ENCODE measurements at places on chromosomes 12 and 14.

DNA sequence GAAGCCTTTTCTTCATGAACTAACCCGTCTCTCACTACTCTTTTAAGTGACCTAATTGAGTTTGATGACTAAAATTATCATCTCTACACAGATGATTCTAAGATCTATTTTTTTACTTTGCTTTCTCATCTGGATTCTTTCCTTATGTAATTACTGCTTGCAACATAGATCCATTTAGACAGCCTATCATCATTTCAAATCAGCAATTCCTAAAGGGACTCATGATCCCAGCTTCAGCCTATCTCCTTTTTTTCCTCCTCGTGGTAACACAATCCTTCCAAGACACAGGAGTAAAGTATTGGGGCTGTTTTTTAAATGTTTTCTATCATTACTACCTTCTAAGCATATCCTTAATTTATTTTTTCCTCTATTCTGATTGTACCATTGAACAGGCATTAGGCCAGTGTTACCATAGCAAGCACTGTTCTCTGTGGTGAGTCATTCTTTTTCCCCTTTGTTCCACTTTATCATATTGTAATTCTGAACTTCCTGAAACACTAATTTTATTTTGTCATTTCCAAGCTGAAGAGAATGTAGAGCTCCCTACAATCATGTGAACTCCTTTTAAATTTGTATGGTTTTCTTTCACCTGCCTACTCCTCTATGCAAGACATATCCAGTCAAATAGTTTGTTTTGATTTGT is 190.4 kb upstream of the FAR2 start:
- no peak for DNase-seq

DNA sequence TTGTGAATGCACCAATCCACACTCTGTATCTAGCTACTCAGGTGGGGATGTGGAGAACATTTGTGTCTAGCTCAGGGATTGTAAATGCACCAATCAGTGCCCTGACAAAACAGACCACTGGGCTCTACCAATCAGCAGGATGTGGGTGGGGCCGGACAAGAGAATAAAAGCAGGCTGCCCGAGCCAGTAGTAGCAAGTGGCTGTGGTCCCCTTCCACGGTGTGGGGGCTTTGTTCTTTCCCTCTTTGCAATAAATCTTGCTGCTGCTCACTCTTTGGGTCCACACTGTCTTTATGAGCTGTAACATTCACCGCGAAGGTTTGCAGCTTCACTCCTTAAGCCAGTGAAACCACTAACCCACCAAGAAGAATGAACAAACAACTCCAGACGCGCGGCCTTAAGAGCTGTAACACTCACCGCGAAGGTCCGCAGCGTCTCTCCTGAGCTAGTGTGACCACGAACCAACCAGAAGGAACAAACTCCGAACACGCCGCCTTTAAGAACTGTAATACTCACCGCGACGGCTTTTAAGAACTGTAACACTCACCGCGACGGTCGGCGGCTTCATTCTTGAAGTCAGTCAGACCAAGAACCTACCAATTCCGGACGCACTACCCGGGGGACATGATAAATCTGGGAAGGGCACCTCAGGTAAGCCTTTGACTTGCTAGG is 4.6 kb upstream of the LDHB start:
- no peak for DNase-seq

GRCh38 chr14:36717363-36717762 is 55.7 kb downstream of the PAX9 start:
- DNase-seq, result no peak

DNA sequence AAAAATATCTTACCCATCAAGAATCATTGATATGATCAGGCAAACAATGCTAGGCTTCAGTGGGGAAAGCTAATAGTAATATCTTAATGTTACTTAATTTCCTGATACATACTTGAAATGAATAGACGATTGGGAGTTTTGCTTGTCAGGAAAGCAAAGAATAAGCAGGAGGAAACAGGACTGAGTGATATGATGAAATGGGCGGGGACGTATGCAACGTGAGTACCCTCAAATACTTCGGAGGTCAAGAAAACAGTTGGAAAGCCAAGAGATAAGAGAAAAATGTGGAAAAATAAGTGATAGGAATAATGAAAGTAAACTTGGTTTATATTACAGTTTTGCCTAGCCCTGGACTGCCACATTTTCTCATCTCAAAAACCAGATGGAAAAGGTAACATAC is 49.2 kb downstream of the METTL25 start:
- no peak for DNase-seq

- no peak for DNase-seq
Measured at GRCh38 chr14:102043251-102044025, 43.4 kb downstream of the HSP90AA1 start.

DNA sequence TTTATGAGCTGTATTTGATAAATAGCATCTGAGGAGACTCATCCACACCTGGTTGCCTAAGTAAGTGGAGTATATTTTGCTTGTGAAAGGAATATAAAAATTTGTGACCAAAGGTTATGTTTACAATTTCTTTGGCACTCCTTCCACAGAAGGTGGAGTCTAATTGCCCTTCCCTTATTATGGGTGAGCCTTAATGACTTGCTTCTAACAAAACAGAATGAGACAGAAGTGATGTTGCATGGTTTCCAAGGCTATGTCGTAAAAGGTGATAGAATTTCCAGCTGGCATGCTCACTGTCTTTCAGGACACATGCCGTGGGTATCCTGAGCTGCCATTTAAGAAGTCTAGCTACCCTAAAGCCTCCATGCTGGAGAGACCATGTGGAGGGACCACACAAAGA is 116.8 kb upstream of the ABCD2 start:
- DNase-seq, result no peak

DNA sequence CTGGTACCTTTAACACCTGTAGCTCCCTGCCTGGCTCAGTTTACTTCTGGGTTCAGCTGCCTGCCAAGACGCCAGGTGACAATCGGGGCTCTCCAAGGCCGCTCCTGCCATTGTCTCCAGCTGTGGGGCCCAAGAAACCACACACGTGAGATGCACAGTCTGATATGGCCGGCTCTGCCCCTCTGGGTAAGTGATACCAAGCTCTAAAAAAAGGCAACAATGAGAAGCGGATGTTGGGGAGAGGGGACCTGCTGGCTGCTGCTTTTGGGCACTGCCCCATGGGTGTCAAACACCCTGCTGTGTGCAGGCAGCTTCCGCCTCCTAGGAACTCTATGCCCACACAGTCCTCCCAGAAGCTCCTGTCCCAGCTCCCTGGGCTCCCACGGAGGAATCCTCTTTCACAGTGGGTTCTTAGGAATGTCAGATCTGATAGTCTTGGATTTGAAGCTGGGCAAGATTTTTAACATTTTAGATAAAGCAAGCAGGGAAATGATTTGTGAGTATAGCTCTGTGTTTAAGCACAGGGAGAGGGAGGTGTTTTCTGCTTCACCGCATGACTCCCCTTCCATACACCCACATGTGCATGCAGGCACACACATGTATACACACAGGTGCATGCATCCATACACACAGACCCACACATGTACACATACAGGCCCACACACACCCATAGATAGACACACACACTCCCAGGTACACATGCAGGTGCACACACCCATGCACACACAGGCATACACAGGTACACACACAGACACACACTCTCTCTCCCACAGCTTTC is 1135.8 kb downstream of the BCL11B start:
- DNase-seq, result no peak

DNA sequence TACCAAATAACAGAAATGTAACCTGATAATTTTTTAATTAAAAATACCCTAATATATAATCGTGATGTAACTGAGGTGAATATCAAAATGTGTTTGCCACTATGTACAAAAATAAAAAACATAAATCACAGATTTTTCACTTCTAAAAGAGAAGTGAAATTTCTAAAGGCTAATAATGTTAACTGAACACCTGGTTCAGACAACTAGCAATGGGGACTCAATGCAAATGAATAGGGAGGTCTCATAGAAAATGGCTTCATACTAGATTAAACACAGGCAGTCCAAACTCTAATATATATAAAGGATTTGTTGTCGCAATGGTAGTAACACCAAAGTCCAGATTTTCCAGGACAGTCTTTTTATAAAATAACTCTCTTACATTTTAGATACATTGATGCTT is 365.4 kb upstream of the ATP2B1 start:
- no peak for DNase-seq

- no peak for DNase-seq
Measured at GRCh38 chr12:104064842-104065427, 604 bp downstream of the HCFC2 start.

GRCh38 chr14:73834261-73834625 is 17.4 kb upstream of the PTGR2 start:
- DNase-seq, result no peak

DNA sequence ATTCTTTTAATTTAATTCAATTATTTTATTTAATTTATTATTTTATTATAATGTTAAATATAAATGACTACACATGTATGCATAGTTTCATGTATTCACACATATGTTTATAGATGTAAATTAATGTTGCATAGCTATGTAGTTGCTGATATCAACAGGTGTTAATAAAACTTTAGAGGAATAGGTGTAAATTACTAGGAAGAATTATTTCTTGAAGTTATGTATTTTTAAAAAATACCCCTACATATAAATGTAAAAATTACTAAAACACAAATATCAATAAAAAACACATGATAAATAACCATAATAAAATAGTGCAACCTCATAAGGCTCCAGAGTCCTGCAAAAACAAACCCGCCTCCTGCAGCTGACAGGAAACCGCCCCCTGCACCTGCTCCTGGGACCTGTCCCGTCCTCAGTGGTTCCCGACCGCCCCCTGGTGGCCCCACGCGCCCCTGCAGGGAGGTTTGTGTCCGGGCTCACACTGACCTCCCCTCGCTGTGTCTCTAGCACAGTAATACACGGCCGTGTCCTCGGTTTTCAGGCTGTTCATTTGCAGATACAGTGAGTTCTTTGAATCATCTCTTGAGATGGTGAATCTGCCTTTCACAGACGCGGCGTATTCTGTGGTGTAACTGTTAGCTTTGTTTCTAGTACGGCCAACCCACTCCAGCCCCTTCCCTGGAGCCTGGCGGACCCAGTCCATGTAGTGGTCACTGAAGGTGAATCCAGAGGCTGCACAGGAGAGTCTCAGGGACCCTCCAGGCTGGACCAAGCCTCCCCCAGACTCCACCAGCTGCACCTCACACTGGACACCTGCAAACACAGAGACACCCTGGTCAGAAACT is 1264.0 kb downstream of the TMEM121 start:
- peak; percentile 20 for DNase-seq

- DNase-seq, result no peak
Measured at GRCh38 chr14:64968167-64968566, 4.0 kb downstream of the RAB15 start.

Data from ELF-1 (cell line).